Smooth muscle cell of the coronary artery (primary cell): ENCODE measurements at places on chromosomes 4 and X. TPM values are rescaled to one million over a fixed set of nuclear protein-coding genes. Genes with fewer than 3 reads are reported as not detected.

Gene ZNF711
- under 0.01 and 2.4 TPM in 2 replicates for total RNA-seq

Gene SHROOM2
- total RNA-seq = under 0.01 and 0.08 TPM in 2 replicates

Gene CFP
- total RNA-seq = 0.12 and 0.15 TPM in 2 replicates

Gene CPEB2
- total RNA-seq = 4.1 and 6.2 TPM in 2 replicates

Gene ZNF732
- 0.30 TPM in 1 of 2 replicates, not detected in the other for total RNA-seq

Gene GCNA
- 1.2 and 1.5 TPM in 2 replicates for total RNA-seq

Gene SLC7A11
- 4.4 and 54.7 TPM in 2 replicates for total RNA-seq

Gene TMEM150C
- 0.23 and 1.5 TPM in 2 replicates for total RNA-seq

Gene TRIM60
- not detected in 2 replicates for total RNA-seq

Gene ARR3
- total RNA-seq = not detected in 2 replicates

Gene SFRP2
- total RNA-seq = under 0.01 TPM in 1 of 2 replicates, not detected in the other

Gene TLL1
- total RNA-seq = 0.08 and 0.12 TPM in 2 replicates

Gene ARHGAP36
- total RNA-seq = not detected in 2 replicates

Gene PFKFB1
- total RNA-seq = 0.08 TPM in 1 of 2 replicates, not detected in the other

Gene HEPH
- 62.4 and 99.5 TPM in 2 replicates for total RNA-seq

Gene MUC7
- not detected in 2 replicates for total RNA-seq

Gene SPRY1
- total RNA-seq = 6.9 and 21.9 TPM in 2 replicates

Gene NLGN3
- total RNA-seq = 0.08 and 0.35 TPM in 2 replicates

Gene HHIP
- 1.1 and 199 TPM in 2 replicates for total RNA-seq

Gene F8A3
- 0.98 TPM in 1 of 2 replicates, not detected in the other for total RNA-seq

Gene FDCSP
- not detected in 2 replicates for total RNA-seq

Gene CSN1S1
- total RNA-seq = not detected in 2 replicates

Gene SSX4
- not detected in 2 replicates for total RNA-seq

Gene CENPI
- total RNA-seq = 0.94 and 6.1 TPM in 2 replicates

Gene SHROOM3
- total RNA-seq = 1.1 and 25.0 TPM in 2 replicates

Gene DACH2
- not detected in 2 replicates for total RNA-seq

Gene GPC3
- total RNA-seq = under 0.01 and 26.6 TPM in 2 replicates
